Pulmonary artery endothelial cell (primary cell): ENCODE measurements at places on chromosomes 12 and 14. TPM values are rescaled to one million over a fixed set of nuclear protein-coding genes. Genes with fewer than 3 reads are reported as not detected.

The PARP11 gene
- total RNA-seq = 3.0 and 3.8 TPM in 2 replicates

The OR11H7 gene
- not detected in 2 replicates for total RNA-seq

The HIP1R gene
- total RNA-seq = 121 and 150 TPM in 2 replicates

The CELA1 gene
- not detected in 2 replicates for total RNA-seq

The ZNF385A gene
- total RNA-seq = 0.74 and 0.79 TPM in 2 replicates

The ST8SIA1 gene
- total RNA-seq = 0.07 and 0.11 TPM in 2 replicates

The C3AR1 gene
- 0.26 and 0.28 TPM in 2 replicates for total RNA-seq

The CLEC9A gene
- total RNA-seq = not detected in 2 replicates

The TEX52 gene
- total RNA-seq = not detected in 2 replicates

- DNase-seq = no peak
These were observed 2.1 kb upstream of the BLOC1S1 start for GRCh38 chr12:55713721-55714120.

DNA sequence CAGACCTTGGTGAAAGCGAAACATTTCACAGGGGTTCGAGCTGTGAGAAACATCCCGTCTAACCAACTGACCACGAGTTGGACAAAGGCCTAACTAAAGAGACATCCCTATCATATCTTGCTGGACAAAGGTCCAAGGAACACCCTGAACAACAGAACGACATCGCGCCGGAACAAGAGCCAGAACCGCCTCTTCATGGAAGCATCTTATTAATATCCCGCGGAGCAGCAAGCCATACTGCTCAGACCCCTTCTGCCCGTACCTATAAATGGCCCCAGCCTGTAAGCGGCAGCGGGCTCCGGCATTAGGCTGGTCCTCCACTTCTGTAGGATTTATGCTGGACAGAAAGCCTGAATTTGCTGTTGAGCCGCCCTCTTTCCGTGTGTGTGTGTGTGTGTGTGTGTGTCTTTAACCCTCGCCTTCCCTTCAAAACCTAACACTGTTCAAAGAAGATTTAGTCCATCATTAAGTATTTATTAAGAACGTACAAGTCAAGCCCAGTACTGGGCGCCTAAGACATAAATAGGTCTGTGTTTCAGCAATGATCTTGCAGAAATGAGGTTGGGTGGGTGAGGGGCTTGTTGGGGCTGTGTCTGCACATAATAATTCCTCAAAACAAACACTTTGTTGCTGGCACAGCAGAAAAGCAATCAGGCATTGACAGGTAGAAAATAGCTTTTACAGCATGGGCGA is 1.9 kb downstream of the SLC6A15 start:
- no peak for DNase-seq

DNA sequence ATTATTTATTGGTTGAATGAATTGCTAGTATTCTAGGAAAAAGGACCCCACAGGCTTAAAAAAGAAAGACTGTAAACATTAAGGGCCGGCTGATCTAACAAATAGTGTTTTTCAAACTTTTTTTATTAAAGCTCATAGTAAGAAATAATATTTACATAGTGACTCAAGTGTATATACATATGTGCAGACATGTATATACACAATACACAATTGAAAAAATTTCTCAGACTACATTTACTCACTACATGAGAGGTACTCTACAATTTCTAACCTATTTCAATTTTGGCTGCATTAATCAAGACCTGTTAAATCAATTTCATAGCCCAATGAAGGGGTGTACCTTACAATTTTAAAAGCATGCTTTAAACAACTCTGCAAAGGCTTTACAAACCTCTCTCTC is 17.5 kb downstream of the KCNH5 start:
- no peak for DNase-seq

DNA sequence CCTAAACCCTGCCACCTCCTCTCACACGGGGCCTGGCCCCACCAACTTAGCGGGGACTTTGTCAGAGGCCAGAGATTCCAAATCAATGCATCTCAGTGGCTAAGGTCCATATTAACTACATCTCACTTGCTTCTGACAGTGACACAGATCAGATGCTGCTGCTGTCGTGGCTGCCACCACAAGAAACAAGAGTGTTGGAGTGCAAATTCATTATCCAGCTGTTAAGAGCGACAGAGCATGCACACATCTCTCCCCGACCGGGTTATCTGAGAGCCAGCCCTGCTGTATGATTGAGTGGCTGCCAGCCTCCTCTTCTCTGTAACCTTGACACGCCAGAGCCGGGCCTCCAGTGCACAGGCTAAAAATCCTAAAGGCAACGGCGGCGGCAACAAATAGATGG is 40.2 kb downstream of the SPRING1 start:
- no peak for DNase-seq

GRCh38 chr12:118982984-118983761 is 1.8 kb downstream of the SRRM4 start:
- DNase-seq = no peak

DNA sequence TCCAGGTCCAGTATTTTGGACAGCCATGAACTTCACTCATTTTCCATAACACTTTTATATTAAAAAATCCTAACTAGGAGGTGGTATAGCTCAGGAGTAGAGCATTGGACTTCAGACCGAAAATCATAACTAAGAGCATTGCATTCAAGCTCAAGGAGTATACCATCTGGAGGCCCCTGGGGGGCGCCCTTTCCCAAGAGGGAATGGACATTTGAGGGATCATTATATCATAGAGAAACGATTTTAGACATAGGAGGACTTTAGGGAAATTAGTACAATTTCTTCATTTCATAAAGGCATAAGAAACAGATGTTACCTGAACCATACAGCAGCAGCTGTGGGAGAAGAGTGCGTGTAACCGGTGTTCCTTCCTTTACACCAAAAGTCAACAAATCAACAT is 5.2 kb upstream of the ATG14 start:
- no peak for DNase-seq

GRCh38 chr14:92413379-92413778 is 90.4 kb downstream of the SLC24A4 start:
- DNase-seq = no peak
